Mesenteric fat pad (tissue), 1 donor: ENCODE measurements at places on chromosomes 11 and 22. TPM values are rescaled to one million over a fixed set of nuclear protein-coding genes. Genes with fewer than 3 reads are reported as not detected.

DNA sequence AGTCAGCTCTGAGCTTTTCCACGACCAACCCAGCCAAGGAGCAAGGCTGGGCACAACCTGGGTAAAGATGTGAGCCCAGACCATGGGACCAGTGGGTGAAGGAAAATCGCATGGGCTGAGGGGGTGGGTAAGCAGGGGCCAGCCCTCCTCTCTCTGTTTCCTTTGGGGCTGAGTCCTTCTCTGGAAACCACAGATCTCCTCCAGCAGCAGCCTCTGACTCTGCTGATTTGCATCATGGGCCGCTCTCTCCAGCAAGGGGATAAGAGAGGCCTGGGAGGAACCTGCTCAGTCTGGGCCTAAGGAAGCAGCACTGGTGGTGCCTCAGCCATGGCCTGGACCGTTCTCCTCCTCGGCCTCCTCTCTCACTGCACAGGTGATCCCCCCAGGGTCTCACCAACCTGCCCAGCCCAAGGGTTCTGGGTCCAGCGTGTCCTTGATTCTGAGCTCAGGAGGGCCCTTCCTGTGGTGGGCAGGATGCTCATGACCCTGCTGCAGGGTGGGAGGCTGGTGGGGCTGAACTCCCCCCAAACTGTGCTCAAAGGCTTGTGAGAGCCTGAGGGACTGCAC is 67.8 kb downstream of the GGTLC2 start:
- peak; percentile 45 for DNase-seq

- no peak for DNase-seq
Observed at GRCh38 chr11:100247704-100248103, 439.4 kb upstream of the ARHGAP42 start.

DNA sequence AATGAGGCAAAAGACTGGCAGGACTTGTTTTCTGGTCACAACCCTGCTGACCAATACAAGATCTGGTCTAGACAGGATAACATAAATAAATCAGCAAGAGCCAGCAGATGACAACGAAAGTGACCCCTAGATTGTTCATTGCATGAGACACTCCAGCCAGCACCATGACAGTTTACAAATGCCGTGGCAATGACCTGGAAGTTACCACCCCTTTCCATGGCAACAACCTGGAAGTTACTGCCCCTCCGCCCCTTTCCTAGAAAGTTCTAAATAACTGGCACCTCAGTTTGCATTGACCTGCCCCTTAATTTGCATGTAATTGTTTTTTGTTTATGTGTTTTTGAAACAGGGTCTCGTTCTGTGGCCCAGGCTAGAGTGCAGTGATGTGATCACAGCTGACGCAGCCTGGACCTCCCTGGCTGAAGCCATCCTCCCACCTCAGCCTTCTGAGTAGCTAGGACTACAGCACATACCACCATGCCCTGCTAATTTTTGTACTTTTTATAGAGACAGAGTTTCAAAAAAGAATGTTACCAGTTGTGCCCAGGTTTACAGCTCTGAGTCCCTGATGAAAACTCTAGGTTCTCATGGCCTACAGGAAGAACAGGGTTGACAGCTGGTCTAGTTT is 38.1 kb upstream of the WT1 start:
- no peak for DNase-seq

- no peak for DNase-seq
Observed at GRCh38 chr11:70783356-70783755, 385.0 kb downstream of the CTTN start.

- no peak for DNase-seq
Observed at GRCh38 chr11:99160447-99160846, 139.7 kb downstream of the CNTN5 start.

- DNase-seq, result no peak
Observed at GRCh38 chr11:69298267-69299022, 4.5 kb downstream of the MYEOV start.

- no peak for DNase-seq
Observed at GRCh38 chr11:105821372-105821771, 200.7 kb downstream of the MSANTD4 start.

DNA sequence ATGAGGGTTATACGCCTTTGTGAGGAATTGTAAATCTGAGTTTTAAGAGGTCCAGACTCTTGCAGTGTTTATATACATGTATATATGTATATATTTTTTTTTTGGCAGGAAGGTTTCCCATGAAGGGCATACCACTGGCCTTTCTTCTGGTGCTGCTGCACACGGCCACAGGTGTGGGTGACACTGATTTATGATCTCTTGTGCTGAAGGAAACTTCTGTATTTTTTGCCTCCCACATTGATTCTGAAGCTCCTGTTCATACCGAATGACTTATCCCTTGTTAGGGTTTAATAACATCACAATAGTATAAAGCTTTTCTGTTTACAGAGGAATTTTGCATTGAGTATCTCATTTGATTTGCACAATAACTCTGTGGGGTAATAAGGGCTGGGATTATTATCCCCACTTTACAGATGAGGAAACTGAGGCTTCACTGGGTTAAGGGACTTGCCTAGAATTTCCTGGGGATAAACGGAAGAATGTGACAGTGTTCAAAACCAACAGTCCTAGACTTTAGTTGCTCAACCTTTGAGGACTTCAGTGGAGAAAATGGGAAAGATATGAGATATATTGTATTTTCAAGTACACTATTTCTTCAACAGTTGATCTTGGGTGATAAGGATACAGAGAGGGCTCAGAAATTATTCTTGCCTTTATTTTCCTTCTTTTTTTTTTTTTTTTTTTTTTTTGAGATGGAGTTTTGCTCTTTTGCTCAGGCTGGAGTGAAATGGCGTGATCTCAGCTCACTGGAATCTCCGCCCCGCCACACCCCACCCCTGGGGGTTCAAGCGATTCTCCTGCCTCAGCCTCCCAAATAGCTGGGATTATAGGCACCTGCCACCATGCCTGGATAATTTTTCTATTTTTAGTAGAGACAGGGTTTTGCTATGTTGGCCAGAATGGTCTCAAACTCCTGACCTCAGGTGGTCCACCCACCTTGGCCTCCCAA is 70.1 kb downstream of the MICAL2 start:
- no peak for DNase-seq

The SMC1B gene
- total RNA-seq, result not detected

The APOA5 gene
- total RNA-seq, result not detected

The MFNG gene
- total RNA-seq, result 33.6 TPM

The WNT7B gene
- total RNA-seq, result not detected
